Upper lobe of right lung (tissue), 1 donor: ENCODE measurements at places on chromosomes 3 and 15. TPM values are rescaled to one million over a fixed set of nuclear protein-coding genes. Genes with fewer than 3 reads are reported as not detected.

DNA sequence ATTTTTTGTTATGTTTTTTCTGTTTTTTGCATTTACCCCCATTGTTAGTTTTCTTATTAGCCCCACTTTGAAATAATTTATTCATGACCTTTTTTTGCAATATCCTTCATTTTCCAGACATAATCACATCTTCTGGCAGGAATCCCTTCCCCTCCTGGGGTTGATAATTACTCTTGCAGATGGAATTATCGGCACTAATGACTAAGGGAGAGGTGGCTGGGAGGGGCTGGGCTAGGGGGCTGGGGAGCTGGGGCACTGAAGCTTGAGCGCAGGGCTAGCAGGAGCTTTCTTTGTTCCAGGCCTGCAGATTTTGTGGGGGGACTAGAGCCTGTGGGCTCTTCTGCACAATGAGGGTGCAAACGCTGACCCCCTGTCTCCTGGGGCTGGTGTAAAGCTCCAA lies 77.8 kb downstream of the RAB11A start:
- no peak for DNase-seq

DNA sequence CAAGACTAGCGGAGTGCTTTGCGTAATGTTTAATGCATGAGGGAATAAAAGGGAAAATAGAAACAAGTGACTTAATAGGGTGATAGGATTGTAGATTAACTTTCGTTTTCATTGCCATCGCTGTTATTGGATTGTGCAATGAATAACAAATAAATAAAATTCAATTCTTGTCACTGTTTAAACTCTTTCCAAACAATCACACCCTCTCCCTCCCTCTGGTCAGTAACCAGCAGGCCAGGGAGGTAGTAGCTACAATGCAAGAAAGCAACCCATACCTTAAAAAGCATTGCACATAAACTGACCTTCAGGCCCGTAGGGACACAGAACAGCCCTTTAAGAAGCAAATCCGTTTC lies 705 bp upstream of the TFRC start:
- no peak for DNase-seq

GRCh38 chr15:60932051-60932915 lies 296.8 kb downstream of the RORA start:
- DNase-seq: peak; percentile 64

DNA sequence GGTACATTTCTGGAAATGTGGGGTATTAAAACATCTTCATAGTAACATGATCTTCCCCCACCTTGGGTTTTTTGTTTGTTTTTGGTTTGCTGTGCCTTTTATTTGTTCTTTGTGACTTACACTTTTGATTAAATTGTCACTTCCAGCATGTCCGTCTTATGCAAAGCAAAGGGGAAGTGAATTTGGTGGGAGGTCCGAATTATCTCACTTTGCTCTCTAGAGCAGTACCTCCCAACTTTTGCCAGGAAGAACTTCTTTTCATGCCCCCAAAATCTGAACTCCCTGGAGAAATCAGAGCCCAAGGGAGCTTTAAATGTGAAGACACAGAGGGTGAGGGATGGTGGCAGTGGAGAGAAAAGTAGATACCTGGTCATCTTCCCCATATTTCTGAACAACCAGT lies 173.1 kb downstream of the IL5RA start:
- no peak for DNase-seq

DNA sequence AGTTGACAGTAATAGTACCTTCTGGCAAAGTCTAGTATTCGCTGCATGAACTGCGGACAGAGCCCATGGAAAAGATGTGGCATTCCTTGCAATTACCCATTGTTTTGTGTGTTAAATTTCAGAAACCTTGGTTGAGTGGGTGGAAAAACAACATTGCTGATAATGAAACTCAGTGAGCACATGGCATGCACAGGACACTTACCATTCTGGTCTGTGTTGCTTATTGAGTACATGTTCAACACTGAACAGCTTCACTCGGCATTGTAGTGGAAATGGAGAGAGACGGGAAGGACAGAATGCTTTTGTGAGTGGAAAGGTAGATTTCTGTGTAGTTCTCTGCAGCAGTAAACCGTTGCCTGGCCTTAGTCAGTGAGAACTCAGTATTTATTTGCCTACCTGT lies 165.3 kb downstream of the FNDC3B start:
- DNase-seq: no peak

The PPP1R14D gene
- 1.3 TPM for total RNA-seq

The ABHD6 gene
- total RNA-seq: 19.1 TPM

GRCh38 chr3:1613962-1614361 lies 484.7 kb upstream of the CNTN4 start:
- DNase-seq: no peak

The SLC25A26 gene
- total RNA-seq: 18.0 TPM

DNA sequence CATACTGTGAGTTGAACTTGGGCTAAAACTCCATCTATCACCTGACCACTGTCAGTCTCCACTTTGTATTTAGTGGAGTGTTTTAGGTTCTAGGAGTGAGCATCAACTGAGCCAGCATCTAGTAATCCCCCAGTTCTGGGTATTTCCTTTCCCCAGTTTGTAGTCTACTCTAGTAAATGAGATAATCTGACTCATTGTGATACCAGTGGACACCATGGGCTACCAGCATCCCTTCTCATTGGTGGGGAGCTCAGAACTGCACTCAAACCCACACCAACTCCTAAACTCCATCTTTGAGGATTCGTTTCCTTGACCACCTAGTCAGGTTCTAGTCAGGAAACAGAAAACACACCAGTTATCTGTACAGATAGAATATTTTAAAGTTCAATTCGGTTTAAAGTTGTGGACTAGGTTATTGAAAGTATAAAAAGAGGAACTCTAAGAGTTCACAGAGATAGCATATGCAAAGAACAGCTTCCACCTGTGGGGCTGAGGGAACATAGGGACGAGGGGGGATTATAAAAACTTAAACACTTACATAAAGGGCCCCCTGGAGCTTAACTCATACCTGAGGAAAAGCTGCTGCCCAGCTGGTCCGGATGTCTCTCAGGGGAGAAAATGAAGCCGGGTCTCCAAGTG lies 36.0 kb downstream of the LEO1 start:
- no peak for DNase-seq
